ENCODE measurements at places on chromosomes 13 and 19. TPM values are rescaled to one million over a fixed set of nuclear protein-coding genes. Genes with fewer than 3 reads are reported as not detected.
A peak's percentile ranks its signal among the peaks of the same experiment; 100 is the strongest.

The FBXO27 gene
- 4.1 TPM for total RNA-seq

The LGALS14 gene
- not detected for total RNA-seq

The TMEM38A gene
- 2.2 TPM for total RNA-seq

- DNase-seq = no peak
- no peak overlapping the region for H3K4me3 ChIP-seq
- H3K36me3 ChIP-seq = no peaks in the 10 kb centered on the region
- peaks cover 5% of the 10 kb centered on the region for H3K27me3 ChIP-seq
- no peaks in the 10 kb centered on the region for H3K4me1 ChIP-seq
Measured at GRCh38 chr13:112622375-112622774, 34.4 kb upstream of the TUBGCP3 start.

DNA sequence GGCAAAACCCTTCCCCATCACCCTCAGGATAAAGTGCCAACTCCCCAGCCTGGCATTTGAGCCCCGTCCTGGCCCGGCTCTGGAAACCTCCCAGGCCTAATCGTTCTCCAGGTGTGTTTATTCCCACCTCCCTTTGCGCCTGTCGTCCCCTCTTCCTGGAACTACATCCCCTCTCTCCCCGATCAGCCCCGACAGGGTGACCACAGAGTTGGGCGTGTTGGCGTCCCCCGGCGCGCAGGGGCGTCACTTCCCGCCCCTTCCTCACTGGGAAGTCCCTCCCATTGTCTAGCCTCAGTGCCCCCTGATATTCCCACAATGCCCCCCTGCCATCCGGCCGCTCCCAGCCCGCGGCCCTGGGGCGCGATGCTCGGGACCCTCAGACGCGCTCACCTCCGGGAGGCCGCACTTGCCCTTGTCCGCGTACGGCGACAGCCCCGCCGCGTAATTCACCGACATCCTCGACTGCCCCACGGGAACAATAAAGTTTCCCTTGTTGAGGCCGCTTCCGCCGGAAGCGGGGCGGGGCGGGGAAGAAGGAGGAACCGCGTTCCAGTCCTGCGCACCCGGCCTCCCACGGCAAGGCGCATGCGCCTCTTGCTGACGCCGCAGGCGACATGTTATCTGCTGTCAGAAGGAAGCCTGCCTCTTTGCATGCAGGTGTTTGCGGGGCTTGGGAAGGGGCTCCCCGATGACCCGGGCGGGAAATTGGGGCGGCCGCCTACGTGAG, at the start of the genes ANKRD24 and SIRT6:
TSS of gene ANKRD24 (plus strand) at position 606 of the 727 bp plus-strand sequence. CDS start 3,737 bp downstream, outside the sequence.
TSS of gene SIRT6 (minus strand) at position 480 of the 727 bp plus-strand sequence. CDS start at position 456, 24 bp downstream.
- peak within 1 kb of the TSS; percentile 89 for H3K4me3 ChIP-seq
- H3K36me3 ChIP-seq = peaks cover 2% of the 10 kb centered on the region
- no peaks in the 10 kb centered on the region for H3K27me3 ChIP-seq
- peak; percentile 92 for DNase-seq
- H3K27ac ChIP-seq = peak within 1 kb of the TSS; percentile 84
- no peaks in the 10 kb centered on the region for H3K4me1 ChIP-seq

GRCh38 chr13:113186061-113186900, 22.2 kb downstream of the PCID2 start:
- H3K4me1 ChIP-seq = peaks cover 39% of the 10 kb centered on the region
- no peaks in the 10 kb centered on the region for H3K27me3 ChIP-seq
- H3K4me3 ChIP-seq = peak overlapping the region; percentile 58

DNA sequence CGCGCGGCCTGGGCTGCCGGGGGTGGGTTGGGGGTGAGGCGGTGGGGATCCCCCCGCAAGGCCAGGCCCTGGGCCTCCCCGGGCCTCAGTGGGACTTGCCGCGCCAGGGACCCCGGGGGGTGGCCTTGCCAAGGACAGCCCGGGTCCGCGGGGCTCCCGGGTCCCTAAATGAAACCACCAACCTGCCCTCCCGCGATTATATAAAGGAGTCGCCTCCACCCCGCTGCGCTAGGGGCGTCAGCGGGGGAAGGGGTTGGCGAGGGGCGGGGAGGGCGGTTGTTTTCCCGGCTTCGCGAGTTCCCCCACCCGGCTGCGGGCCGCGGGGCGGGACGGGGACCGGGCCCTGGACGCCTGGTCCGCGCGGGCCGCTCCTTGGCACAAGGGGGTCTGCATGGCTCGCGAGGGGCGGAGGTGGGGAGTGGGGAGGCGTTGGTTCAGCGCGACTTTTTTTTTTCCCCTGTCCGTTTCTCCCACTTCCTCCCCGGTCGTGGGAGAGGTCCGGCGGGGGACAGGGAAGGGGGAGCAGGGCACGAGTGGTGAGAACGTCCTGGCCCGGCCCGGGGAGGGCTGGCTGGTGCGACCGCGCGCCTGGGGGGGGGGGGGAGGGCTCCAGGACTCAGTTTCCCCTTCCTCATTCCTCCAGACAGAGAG, 822 bp upstream of the ZBTB7A start:
- H3K27me3 ChIP-seq = no peaks in the 10 kb centered on the region
- no peak for DNase-seq
- H3K4me3 ChIP-seq = peak overlapping the region; percentile 37
- no peaks in the 10 kb centered on the region for H3K36me3 ChIP-seq
- H3K4me1 ChIP-seq = peaks cover 10% of the 10 kb centered on the region

DNA sequence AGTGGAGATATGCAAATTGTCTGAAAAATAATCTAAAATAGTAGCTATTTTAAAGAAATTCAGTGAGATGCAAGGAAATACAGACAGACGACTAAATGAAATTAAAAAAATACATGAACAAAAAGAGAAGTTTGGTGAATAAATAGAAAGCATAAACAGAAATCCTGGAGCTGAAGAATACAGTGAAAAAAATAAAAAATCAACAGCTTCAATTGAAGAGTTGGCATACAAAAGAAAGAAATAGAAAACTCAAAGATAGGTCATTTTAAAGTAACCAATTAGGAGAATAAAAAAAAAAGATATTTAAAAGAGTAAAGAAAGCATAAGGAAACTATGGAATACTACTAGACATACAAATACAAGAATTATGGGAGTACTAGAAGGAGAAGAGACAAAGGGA, 2191.5 kb upstream of the PCDH20 start:
- DNase-seq = no peak
- no peaks in the 10 kb centered on the region for H3K4me1 ChIP-seq
- H3K27ac ChIP-seq = no peak overlapping the region
- no peaks in the 10 kb centered on the region for H3K27me3 ChIP-seq

DNA sequence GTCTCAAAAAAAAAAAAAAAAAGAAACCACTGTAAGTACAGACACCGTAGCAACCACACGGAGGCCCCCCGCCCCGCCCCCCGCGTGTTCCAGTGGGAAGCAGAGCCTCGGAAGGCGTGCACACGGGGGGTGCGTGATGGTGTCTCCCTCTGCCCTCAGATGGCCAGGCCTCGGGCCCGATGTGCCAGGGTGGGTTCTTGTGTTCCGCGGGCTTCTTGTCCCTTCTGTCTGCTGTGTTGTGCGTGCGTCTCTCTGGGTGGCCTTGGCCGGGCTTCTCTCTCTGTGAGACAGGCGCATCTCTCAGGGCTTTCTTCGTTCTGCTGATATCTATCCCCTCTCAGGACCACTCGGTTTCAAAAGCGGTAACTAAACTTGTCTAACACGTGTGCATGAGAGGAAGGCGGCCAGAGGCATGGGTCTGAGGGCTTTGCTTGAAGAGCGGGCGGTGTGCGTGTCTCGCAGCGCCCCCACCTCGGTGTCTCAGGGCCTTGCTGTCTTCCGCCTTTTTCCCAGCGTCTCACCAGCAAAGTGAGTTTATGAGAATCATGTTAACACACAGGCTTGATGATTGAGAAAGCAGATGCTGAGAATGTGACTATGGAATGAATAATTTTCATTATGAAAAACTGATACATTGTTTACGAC, 12.6 kb downstream of the ATP11A start:
- H3K27me3 ChIP-seq = no peaks in the 10 kb centered on the region
- H3K4me3 ChIP-seq = no peak overlapping the region
- H3K4me1 ChIP-seq = no peaks in the 10 kb centered on the region
- H3K36me3 ChIP-seq = no peaks in the 10 kb centered on the region
- DNase-seq = no peak

DNA sequence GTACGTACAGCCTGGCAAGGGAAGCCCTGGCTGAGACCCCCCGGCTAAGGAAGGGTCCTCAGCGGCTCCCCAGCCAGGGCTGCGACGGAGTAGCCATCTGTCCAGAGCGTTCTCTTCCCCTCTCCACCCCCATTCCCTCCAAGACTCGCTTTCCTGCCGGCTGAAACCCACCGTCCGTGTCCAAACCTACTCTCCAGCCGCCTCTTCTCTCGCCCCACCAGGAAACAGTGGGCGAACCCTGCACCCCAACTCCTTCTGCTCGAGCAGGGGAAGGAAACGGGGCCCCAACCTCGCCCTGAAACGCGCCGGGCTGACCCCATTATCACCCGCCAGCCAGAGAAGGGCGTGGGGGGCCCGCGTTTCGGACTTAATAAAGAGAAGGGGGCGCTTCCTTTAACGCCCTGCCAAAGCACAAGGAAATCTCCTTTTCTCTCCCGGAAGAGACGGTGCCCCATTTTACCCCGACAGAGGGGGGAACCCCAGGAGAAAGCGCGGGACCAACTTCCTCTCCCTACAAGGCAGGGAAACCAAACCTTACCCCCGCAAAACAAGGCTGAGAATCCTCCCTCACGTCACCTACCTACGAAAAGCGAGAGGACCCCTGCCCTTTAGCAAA, 2.5 kb downstream of the ZC3H4 start:
- peak overlapping the region; percentile 100 for H3K27ac ChIP-seq
- H3K36me3 ChIP-seq = no peaks in the 10 kb centered on the region
- peak overlapping the region; percentile 90 for H3K4me3 ChIP-seq
- H3K27me3 ChIP-seq = no peaks in the 10 kb centered on the region
- peaks cover 47% of the 10 kb centered on the region for H3K4me1 ChIP-seq

DNA sequence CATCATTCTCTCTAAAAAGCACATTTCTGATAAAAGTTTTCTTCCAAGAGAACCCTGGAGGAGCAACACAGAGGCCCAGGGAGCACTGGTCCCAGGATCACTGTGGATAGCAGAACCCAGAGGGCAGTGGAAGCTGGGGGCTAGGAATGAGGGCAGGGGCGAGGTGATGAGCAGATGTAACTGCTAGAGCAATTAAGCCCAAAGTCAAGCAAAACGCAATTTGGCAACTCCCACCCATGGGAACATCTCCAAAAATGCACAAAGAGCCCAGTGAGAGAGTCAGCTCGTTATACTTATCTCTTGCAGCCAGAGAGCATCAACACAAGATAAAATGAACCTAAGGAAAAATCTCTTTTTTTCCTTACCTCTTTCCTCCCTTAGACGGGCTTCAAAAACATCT, 284.2 kb downstream of the TBC1D4 start:
- no peak for DNase-seq
- no peak overlapping the region for H3K4me3 ChIP-seq
- no peaks in the 10 kb centered on the region for H3K27me3 ChIP-seq
- no peak overlapping the region for H3K27ac ChIP-seq
- no peaks in the 10 kb centered on the region for H3K4me1 ChIP-seq

DNA sequence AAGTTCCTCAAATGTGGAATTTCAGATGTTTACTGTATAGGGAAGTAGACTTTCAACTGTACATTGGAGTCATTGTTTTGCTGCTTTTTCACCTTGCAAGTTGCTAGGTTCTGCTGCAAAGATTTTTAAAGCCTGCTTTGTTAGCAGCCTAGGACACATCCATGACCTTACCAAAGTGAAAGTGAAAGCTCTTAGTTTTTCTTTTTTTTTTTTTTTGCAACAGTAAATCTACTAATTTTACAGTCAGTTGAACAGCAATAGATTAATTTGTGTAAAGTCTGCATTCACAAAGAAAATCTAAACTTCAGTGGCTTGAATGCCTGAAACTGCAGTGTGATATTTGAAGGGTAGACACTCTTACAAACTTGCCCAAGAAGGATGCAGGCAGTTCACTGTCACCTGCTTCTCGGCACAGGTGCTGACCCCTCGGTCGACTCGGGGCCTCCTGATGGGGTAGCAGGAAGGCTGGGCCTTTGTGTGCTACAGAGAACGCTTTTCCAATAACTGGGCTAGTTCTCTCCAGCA, 5.0 kb upstream of the MTIF3 start:
- H3K4me3 ChIP-seq = peak overlapping the region; percentile 9
- peaks cover 3% of the 10 kb centered on the region for H3K27me3 ChIP-seq
- DNase-seq = no peak
- no peaks in the 10 kb centered on the region for H3K4me1 ChIP-seq
- no peak overlapping the region for H3K27ac ChIP-seq

GRCh38 chr19:50952910-50953309, at the start of gene KLK5:
KLK5 (minus strand) TSS chr19:50953038; CDS start chr19:50952657, 381 bp downstream.
- no peak within 1 kb of the TSS for H3K4me3 ChIP-seq
- no peaks in the 10 kb centered on the region for H3K27me3 ChIP-seq
- DNase-seq = no peak
- no peaks in the 10 kb centered on the region for H3K36me3 ChIP-seq

Data from astrocyte (in vitro differentiated cells and primary cell).